Brain microvascular endothelial cell (primary cell): ENCODE measurements at places on chromosomes 3 and 15.

DNA sequence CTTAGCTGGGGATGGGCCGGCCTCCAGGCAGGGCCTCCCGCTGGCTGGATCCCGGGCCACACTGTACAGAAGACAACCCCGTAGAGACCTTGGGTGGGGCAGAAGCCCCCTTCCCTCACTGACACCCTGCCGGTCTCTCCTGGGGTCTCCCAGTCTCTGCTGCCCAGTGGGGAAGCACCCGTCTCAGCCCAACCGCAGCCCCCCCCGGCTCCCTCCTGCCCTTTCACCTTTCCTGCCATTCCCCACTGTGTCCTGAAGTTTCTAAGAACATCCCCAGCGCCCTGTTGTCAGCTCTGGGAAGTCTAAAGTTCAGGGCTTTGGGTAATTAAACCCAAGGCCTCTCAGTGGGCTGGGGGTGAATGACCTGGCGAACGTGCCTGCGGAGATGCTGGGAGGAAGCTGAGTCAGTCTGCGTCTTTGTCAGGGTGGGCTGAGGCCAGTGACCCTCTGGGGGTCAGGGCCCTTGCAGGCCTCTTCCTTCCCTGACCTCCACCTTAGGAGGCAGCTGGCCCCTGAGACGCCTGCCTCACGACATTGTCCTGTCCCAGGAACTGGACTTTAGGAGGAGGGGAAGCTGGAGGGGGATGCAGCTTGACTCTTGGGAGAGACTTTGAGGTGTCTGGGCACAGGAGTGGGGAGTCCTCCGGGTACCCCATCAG, 1.4 kb upstream of the SLC51A start:
- DNase-seq, result no peak

- DNase-seq, result peak; percentile 62
These were observed 1.8 kb upstream of the ZNF385D start for GRCh38 chr3:21752749-21753347.

GRCh38 chr3:46095307-46095706, 68.0 kb upstream of the XCR1 start:
- DNase-seq, result no peak

GRCh38 chr3:147422601-147423536, 13.7 kb downstream of the ZIC1 start:
- DNase-seq, result peak; percentile 78

DNA sequence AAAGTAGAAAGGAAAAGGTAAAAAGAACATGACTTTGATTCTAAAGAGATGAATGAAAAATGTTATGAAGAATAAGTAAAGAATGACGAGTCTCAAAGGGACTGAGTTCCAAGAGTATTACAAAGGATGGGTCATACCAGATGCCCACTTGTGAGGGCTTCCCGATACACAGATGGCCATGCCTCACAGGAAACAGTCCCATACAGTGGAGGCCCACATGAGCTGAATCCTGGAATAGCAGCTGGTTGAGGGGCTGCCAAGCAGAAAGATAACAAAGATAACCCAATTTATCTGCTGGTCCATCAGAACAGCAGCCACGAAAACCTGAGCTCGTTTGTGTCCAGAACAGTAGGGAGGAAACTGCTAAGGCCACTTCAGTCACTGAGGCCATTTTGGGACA, 3.7 kb downstream of the SSR3 start:
- DNase-seq, result peak; percentile 57

DNA sequence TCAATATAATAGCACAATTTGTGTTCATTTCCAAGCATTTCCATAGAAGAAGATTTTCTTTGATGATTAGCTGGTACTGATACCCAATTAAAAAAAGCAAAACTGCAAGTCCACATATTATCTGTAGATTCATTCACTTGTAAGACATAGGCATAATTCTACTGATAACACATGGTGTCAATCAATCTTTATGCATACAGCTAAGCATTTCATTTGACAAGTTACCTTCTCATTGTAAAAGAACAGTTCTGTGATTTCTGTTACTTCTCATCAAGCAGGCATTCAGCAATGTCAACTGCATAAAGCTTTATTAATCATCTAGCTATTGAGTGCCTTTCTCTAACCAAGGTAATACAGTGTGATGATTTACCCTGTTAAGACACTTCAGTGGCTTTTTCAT, 672.0 kb downstream of the PLOD2 start:
- DNase-seq, result no peak

DNA sequence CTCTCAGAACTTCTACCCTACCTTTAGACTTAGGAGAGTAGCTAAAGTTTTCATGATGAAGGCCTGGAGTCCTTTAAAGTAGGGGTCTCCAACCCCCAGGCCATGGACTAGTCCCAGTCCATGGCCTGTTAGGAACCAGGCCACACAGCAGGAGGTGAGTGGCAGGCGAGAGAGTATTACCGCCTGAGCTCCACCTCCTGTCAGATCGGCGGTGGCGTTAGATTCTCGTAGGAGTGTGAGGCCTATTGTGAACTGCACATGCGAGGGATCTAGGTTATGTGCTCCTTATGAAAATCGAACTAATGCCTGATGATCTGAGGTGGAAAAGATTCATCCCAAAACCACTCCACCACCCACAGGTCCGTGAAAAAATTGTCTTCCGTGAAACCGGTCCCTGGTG, 18.3 kb upstream of the CACNA2D3 start:
- no peak for DNase-seq

DNA sequence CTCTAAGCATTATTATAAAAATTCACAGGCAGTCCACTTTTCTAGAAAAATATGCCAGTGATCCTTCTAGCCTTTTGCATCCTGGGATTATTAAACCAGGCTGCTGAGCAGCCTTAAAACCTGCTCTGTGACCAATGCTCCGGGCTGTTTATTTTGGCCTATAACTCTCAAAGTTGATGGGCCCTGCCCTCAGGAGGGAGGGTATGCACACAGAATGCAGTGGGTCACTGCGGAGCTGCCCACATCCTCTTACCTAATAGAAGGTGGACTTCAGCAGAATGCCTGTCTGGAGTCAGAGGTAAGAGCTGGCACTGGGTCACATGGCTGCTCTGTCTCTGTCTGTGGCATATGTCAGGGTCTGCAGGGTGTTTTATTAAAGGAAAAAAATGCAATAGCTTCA, 26.0 kb downstream of the CPNE4 start:
- no peak for DNase-seq

- peak; percentile 85 for DNase-seq
These were observed 81.6 kb downstream of the PPCDC start for GRCh38 chr15:75104804-75105557.

GRCh38 chr3:11164607-11165006, 10.3 kb downstream of the HRH1 start:
- no peak for DNase-seq

GRCh38 chr3:43692971-43693370, 2.2 kb downstream of the ABHD5 start:
- no peak for DNase-seq

- DNase-seq, result no peak
These were observed 181.4 kb upstream of the BCL6 start for GRCh38 chr3:187926620-187927019.

DNA sequence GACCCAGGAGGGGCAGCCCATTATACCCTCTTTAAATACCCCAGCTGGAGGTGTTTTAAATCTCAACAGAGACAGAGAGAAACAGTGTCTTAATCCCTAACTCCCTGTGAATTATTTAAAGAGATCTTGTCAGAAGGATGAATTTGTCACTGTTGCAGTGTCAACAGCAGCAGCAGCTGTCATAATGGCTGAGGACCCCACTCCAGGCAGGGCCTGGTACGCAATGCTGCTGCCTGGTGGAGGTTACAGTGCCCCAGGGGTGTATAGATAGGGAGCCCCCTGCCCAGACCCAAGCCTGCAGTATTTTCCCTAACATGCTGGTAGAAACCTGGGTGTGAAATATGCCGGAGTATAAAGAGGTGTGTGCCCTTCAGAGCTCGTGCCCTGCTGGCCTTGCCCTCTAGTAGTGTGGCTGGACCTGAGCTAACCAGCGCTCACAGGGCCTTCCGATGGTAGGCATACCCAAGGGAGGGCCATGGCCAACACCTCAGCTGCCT, 143.0 kb downstream of the EPHB1 start:
- no peak for DNase-seq

- DNase-seq, result no peak
These were observed 110.9 kb downstream of the EDEM1 start for GRCh38 chr3:5298453-5298852.

GRCh38 chr3:13021141-13022114, 51.8 kb downstream of the IQSEC1 start:
- DNase-seq, result no peak

DNA sequence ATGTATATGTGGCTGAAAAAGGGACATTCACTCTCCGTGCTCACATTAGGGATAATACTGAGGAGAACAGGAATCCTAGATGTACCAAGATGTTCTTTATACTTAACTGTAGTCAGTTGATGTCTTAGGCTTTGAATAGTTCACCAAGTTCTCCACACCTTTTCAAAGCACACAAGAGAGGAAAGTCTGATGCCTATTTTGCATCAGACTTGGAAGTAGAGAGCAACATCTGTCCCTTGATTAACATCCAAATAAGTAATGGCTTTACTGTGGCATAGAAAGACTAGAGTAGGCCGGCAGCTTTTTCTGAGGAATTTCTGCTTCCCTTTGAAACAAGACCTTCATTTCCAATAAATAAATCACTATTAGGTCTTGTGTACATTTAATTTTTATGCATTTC, 34.0 kb downstream of the PIGB start:
- DNase-seq, result no peak

DNA sequence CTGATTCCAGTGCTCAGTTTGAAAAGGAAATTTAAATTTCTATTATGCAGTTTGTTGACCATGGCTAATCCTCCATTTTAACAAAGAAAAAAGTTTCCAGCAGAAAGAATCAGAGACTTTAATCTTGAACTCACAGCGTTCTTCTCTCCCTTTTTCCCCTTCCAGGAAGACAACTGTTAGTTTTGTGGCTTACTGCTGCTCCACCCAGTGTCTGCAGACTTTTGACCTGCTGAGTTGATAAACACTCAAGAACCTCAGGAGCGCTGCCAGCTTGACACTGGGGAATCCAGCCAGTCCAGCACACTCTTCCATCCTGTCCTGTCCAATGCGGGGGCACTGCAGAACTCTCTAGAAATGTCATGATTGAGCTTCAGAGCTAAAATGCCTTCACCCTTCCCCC, 134.6 kb downstream of the LRRC28 start:
- peak; percentile 22 for DNase-seq
